CD4-positive, alpha-beta T cell treated with Interleukin-17A for 4 hours (primary cell): ENCODE measurements at places on chromosomes 1 and 21.

DNA sequence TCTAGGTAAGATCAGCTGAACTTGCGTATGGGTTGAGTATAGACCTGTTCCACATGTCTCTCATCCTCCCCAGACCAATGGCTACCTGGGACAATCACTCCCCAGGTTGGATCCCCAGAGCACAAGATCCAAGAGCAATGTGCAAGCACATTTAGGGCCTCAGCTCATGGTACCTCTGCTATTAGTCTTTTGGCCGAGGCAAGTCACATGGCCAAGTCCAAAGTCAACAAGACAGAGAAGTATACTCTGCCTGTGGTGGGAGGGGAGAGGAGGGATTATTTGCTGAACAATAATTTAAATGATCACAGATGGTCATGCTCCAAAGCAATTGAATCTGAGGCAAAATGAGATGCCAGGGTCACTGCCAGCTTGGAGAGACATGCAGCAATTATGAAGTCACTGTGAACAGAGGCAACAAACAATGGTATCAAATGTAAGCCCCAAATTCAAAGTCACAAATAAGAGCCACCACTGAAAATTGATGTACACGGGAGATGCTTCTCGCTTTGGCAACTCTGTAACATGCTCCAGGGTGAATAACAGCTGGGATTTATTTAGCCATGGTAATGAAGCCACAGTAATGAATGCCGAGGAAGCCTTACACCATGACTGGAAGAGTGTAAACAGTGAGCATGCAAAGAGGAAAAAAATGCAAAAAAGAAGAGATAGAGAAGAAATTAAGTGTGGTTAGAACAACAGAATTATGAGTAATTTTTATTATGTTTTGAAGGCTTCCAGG is 149.1 kb downstream of the ZNF281 start:
- DNase-seq, result no peak

DNA sequence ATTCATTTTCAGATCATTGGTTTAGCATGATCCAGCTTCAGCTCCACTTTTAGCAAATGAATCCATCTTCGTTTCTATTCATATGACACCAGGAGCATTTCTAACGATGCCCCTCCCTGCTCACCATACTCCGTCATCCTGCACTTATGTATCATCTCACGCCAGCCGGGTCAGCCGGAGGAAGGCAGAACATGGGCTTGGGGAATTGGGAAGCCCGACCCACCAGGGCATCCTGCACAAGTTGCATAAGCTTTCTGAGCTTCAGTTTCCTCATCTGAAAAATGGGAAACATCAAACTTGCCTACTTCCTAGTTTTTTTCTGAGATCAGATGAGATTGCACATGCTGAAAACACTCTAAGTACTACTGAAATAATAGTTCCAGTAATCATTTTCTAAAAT is 194.7 kb downstream of the AK5 start:
- no peak for DNase-seq

DNA sequence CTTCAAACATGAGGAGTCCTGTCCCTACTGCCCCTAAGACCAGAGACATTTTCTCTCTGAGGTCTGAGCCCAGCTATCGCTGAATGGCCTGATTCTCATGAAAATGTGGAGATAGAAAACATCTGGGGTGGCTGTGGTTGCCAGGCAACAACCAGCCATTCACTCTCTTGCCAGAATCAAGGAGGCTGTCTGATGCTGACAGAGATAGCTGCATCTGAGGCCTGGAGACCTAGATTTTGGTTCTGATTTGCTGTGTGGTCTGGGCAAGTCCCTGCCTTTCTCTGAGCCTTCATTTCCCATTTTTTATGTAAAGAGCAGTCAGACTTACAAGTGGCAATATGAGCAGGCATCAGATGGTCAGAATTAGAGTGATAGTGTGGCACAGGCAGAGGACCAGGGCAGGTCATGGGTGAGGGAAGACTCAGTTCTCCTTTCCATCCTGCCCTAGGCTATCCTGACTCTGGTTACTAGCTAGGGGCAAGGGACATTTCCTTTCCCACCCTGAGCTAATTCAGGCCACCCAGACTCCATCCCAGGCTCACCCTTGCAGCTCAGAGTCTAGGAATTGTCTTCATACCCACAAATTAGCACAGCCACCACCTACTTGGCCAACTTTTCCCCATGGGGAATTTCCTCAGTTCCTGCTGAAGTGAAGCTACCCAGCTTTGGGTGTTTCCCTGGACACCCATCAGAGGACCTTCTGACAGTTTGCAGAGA is 20.0 kb upstream of the RNF19B start:
- peak; percentile 43 for DNase-seq

- no peak for DNase-seq
Observed at GRCh38 chr1:238336531-238336930, 445.8 kb upstream of the ZP4 start.

DNA sequence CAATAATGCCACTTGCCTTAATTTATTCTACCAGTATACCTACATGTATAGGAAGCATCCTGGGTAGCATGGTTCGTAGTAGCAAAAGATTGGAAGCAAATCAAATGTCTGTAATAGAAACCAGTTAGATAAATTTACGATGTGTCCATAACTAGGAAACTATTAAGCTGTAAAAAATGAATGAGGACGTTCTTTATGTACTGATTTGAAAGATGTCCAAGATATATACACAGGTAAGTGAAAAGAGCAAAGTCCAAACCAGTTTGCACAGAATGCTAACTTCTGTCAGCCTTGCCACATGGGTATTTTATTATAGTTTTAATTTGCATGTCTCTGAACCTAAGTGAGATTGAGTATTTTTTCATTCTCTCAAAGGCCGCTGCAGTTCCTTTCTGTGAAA is 251.8 kb upstream of the IRF2BP2 start:
- DNase-seq, result no peak

- DNase-seq, result no peak
Observed at GRCh38 chr1:209379280-209379679, 204.2 kb upstream of the CAMK1G start.
